ENCODE measurements at places on chromosomes 7 and 10.
A peak's percentile ranks its signal among the peaks of the same experiment; 100 is the strongest.

DNA sequence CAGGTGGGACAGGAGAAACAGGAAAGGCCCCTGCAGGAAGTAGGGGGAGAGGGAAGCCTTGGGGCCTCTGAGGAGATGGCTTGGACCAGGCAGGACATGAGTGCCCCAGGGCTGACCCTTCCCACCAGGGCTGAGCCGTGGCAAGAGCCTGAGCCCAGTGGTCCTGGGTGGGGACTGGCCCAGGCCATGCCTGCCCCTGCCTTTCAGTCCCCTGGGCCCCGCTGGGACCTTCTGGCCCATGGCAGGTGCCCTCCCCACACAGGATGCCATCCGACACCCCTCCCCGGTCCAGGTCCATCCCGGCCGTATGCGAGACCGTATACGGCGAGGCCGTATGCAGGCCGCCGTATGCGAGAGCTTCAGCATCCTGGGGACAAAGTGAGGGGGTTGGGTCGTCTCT, 2.0 kb downstream of the GRIFIN start:
- no peak for ATAC-seq

DNA sequence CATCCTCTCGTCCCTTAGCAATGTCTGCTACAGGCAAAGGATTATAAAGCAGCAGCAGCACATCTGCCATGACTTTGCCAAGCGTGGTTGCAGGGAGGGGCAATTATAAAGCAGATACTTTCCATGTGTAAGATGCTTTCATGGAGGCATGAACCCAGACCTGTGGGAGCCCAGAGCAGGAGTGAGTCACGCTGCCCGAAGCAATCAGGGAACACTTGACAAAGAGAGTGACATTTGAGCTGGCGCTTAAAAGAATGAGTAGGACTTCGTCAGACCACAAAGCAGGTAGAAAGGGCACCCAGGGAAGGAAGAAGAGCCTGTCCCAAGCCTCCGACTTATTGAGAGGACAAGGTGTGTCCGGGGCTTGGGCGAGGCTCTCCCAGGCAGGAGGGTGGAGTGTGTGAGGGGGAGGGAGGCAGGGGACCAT, 147.2 kb downstream of the MYOF start:
- peak; percentile 97 for ATAC-seq

DNA sequence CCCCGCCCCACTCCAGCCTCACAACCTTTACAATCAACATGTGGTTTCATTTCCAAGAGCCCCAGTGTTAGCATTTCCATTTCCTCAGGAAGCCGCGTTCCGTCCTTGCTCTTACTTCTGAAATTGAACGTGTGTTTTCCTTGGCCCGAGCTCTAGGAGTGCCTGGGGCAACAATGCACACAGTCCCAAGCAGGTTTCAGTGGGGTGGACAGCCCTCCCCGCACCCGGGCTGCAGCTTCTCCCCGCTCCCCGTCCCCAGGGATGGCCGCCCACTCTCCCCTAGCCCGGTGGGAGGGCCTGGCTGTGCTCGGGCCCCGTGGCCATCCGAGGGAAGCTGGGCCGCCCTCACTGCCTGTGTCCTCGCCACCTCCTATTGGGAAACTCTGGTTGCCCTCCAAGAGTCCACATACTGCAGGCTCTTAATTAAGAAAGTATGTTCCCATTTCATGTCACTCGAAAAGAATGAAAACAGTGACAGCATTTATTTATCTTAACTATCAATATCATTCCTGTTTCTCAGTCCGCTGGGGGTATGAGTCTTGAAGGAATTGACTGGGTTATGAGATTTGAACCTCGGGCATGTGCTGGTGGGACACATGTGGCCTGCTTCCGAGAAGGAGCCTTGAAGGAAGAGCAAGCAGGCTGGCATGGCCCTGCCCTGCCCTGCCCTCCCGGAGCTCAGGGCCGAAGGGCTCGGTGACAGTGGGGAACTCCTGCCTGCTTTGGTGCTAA, 163.8 kb downstream of the GRK5 start:
- ATAC-seq, result peak; percentile 19

DNA sequence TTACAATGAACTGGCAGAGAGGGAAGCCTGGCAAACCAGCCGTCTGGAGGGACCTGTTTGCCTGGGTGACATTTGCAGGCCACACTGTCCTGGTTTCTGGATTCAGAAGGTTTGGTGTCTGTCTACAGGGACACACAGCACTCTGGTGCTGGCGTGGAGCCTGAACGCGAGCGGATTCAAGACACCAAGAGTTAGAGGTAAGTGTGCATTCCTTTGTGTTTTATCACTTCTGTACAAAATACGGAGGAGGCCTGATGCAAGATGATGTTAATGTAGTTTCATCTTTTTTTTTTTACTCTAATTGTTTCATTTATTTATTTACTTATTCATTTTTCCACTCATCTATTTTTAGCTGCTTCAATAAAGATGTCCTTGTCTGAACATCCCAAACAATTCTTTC, 485.3 kb upstream of the ADARB2 start:
- no peak for ATAC-seq

GRCh38 chr10:28014651-28015050, 15.8 kb upstream of the ODAD2 start:
- no peak for ATAC-seq

- ATAC-seq, result no peak
These were observed 12.1 kb downstream of the ZSCAN21 start for GRCh38 chr7:100061518-100062193.

GRCh38 chr10:1627945-1628344, 109.4 kb downstream of the ADARB2 start:
- ATAC-seq, result no peak

DNA sequence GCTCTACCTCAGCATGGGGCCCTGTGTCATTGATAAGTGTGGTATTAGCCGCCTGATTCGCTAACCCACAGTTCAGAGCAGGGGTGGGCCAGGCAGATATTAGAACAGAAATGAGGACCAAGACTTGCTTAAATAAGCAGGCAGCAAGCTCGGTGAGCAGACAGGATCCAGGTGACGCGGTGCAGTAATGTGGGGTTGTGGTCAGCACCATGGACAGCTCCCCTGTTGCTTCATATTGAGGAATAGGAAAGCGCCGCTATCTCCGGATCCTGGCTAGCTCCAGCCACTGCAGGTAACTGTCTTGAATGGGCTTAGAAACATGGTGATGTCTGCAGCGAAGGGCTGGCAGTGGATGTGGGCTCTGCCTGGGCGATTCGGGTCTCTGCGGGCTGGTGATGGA, 51.3 kb upstream of the GPR26 start:
- peak; percentile 77 for ATAC-seq

- peak; percentile 6 for ATAC-seq
These were observed 1.2 kb downstream of the CCDC6 start for GRCh38 chr10:59905066-59905730.

GRCh38 chr10:94091649-94092048, 97.9 kb downstream of the PLCE1 start:
- no peak for ATAC-seq

DNA sequence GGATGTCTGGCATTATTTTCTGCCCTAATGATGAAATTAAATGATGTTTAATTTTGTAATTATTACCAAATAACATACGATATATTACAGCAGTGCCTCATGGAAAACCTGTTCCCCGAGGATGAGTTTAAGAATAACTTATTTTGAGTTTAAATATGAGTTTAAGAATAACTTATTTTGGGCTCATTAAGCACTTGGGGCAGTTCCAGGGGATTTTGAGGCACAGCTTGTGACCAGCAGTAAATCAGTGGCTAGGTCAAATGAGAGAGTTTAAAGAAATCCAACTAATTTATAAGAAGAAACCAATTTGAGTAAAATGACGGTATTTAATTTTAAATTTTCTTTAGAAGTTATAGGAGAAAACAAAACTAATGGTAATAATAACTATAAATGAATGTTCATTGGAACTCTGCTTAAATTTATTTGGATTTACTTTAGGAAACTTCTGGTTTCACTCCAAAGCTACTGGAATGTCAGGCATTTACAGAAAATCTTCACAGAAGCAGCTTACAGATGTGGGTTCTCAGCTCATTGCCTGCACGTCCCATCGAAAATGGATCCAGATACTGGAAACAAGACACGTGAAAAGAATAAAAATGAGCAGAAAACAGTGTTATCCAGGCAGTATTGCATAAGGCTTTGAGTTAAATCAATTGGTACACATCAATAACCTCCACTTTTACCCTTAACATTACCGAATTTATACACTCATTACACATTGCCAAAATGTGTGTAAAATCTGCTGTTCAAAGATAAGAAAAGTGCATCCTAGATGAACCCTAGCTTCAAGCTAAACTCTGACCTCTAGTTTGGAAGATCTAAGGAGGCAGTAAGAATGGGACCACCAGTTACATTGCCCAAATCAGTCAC, 784.5 kb upstream of the IGFBP3 start:
- no peak for ATAC-seq

GRCh38 chr7:139600306-139600705, 76.8 kb downstream of the CLEC2L start:
- no peak for ATAC-seq

DNA sequence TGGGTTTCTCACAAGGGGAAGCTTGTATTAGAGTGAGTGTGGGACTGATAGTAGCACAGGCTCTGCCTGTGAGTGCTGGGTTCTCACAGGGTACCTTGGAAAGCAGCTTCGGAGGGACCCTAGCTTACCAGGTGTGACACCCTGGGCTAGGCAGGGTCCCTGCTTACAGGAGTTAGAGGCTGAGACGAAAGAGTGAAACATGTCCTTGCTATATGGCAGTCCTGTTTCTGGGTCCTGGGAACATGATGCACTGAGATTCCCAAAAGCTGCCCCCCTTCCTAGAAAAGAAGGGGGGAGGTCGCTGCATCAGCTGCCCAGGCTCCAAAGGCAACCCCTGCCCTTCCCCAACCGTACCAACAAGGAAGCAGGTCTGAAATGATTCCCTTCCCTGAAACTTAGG, 6.3 kb upstream of the ARHGAP22 start:
- no peak for ATAC-seq

DNA sequence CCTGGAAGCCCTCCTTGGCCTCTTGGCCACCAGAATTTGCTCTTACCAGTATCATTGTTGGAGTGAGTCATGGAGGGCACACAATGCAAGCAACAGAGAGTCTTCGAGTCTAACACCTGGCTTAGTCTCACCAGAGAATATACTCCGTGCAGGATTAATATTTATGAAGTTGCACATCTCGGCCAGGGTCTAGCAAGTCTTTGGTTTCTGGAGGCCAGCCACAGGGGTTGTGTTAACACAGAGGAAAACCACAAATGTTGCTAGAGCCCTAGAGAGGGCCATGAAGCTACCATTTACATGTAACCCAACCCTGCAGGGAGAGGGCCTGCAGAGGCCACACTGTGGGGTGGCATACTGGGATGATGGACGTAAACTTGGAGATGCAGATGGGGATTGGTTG, 71.8 kb downstream of the MTPN start:
- ATAC-seq, result peak; percentile 33

DNA sequence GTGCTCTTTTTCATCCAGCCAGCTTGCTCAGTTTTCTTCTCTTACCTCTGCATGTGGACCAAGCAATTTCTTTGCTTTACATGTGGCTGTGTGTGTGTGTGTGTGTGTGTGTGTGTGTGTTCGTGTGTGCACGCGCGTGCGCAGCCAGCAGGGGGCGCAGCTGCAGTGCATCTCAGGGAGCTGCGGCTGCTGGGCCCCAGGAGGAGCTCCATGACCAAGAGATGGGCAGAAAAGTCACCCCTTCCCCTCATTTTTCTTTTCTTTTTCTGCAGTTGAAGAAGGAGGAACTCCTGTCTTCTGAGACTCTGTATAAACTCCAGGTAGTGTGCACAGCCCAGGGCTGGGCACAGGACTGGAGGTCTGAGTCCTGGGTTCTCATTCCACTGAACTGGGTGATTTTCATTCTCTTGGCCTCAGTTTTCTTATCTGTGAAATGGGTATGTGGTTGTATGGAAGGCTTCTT, 41.8 kb downstream of the BLNK start:
- peak; percentile 89 for ATAC-seq

DNA sequence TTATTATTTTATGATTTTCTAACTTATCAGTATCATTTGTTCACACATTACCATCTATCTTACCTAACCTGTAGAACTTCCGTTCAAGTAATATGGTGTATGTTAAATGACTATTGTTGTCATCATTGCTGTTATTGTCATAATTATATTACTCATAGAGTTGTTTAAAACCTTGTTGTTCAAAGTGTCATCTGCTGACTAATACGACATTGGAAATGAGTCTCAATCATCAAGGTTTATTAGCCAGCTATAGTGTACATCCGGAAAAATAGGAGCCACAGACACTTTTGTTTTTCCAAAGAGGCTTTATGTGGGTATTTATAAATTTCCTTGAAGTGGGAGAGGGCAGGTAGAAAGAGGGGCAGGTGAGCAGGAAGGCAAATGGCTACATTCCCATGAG, 386.9 kb upstream of the LRRTM3 start:
- ATAC-seq, result no peak

DNA sequence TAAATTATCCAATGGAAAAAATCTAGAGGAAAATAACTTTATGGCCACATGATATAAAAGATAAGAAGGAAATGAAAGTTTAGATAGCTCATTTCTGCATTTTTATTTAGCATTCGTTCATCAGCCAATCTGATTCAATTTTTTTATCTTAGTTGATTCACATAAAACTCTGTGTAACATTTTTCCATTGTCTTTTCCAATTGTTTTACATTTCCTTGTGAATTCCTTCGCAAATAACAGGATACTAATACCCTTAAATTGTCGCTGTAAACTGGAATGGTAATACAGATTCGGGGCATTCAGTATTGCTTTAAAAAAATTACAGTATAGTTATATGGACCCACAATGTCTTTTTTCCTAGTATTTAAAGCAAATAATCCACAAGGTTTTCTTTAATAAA, 136.4 kb downstream of the CUBN start:
- ATAC-seq, result no peak

DNA sequence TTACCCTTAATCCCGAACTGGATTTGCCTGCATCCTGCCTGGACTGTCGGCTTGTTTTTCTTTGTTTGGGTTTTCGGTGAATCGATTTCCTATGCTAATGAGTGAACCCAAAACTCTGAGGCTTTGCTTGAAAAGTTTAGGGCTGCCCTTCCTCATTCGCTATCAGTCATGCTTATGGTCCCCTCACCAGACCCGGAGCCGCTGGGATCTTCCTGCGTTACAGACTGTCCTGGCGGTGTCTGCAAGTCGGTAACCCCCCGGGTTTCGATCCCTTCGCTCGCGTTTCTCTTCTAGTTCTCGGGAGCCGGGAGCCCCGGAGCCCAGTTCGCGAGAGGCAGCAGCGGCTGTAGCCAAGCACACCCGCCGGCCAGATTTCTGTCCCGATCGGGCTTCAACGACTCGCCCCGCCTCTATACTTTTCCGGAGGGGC, 2.2 kb downstream of the EMX2 start:
- no peak for ATAC-seq

- ATAC-seq, result peak; percentile 92
These were observed 53.1 kb upstream of the PDCD4 start for GRCh38 chr10:110818311-110819256.

DNA sequence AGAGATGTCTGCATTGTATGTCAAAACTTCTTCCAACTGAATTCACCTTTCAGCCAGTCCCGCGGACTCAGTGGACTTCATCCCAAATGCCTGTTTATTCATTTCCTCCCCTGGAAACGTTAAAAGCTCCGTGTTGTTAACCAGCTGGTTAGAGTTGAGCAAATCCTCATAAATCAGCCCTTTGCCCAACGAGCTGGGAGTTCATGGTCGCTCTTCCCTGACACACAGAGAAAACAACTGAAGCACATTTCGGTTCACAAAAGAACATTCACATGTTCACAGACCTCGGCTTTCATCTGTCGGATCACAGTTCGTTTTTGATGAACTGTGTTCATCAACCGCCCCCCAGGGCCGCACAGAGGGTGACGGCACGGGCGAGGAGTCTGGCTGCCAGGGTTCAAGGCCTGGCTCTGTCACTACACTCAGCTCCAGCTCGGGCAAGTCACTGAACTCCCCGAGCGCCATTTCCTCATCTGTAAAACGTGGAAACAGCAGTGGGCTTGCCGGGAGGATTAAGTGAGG, 62.6 kb downstream of the GLI3 start:
- no peak for ATAC-seq

- no peak for ATAC-seq
These were observed 91.4 kb downstream of the IPMK start for GRCh38 chr10:58175990-58176900.
